Astrocyte of the spinal cord (primary cell): ENCODE measurements at places on chromosomes 7 and 10.
A peak's percentile ranks its signal among the peaks of the same experiment; 100 is the strongest.

DNA sequence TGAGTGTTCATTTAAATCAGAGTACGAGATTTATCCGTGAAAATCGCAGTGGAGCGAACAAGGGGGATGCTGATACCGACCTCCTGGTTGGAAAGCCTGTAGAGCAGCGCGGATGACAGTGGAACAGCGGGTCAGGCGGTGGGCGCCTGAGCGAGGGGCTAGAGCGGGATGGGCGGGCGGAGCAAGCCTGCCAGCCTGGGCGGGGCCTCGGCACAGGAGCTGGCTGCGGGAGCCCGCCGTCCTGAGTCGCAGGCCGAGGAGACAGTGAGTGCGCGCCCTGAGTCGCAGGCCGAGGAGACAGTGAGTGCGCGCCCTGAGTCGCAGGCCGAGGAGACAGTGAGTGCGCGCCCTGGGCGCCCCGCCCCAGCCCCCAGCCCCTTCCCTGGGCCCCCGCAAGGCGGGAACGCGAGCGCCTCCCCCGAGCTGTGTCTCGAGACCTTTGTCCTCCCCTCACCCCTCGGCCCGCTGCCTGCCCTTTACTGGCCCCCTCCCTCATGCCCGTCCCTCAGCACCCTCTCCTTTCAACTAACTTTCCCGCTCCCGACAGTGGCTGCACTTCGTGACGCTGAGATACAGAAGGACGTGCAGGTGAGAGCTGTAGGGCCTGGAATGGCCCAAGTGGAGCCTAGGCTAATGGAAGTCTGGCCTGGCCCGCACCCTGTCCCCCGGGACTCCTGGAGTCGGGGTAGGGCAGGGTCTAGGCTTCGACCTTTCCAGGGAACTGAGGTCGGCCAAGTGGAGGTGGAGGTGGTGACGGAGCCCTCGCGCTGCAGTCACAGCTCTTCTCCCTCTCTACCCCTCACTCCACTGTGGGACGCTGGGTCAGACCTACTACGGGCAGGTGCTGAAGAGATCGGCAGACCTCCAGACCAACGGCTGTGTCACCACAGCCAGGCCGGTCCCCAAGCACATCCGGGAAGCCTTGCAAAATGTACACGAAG lies at the start of gene AS3MT:
TSS of gene AS3MT (plus strand) at position 213 of the 941 bp plus-strand sequence. CDS start at position 336, 123 bp downstream.
- DNase-seq = no peak

DNA sequence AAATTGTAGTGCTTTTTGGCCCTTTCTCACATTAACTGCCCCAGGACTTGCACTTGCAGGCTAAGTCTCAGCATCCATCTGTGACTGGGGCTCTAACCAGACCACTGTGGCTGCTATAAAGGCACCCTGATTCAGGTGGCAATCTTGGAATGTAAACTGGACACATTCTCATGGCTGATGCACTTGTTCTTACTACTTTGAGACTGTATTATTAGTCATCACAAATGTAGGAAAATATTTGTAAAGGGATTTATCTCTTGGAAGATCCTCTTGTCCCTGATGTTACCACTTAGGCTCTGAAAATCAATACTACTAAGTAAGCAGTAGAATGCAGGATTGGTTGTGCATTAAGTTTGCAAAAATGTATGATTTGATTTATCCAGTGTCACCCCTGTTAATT lies 25.0 kb downstream of the PDE1C start:
- no peak for DNase-seq

DNA sequence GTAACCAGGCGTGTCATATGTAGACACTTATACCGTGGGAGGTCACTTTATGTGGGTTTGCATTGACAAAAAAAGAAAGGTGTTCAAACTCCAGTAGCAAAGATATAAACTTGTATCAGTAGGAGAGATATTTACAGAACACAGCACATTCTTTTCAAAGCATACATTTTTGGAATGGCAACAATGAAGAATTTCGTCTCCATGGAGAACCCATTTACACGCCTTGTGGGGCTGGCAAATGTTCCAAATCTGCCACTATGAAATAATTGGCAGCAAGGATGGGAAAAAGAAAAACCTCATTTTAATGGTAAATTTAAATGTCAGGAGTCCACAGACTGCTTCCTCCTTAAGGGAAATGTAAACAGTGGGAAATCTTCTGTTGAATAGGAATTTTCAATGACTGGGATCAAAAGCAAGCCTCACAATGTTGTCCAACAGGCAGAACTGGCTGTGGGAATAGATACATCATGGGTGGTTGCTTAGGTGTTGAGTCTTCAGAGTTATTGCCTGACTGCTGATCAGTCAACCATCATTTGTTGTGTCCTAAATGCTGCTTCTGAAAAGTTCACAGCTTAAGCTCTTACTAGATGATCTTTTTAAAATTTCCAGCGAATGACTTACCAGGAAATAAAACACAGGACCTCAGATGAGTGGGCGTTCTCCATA lies 256.6 kb upstream of the SEMA3C start:
- DNase-seq = peak; percentile 30

GRCh38 chr7:101567230-101567629 lies 61.9 kb downstream of the MYL10 start:
- DNase-seq = no peak

DNA sequence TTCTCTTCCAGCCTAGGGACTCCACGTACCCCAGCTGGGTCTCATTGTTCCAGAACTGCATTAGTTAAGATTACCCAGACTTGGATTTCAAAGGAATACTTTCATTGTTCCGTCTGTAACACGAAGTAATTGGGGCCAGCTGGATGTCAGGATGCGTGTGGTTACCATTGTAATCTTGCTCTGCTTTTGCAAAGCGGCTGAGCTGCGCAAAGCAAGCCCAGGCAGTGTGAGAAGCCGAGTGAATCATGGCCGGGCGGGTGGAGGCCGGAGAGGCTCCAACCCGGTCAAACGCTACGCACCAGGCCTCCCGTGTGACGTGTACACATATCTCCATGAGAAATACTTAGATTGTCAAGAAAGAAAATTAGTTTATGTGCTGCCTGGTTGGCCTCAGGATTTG lies 21.0 kb downstream of the LRRC17 start:
- peak; percentile 97 for DNase-seq

- DNase-seq = peak; percentile 75
Observed at GRCh38 chr7:56033671-56034432, 17.4 kb downstream of the PSPH start.

DNA sequence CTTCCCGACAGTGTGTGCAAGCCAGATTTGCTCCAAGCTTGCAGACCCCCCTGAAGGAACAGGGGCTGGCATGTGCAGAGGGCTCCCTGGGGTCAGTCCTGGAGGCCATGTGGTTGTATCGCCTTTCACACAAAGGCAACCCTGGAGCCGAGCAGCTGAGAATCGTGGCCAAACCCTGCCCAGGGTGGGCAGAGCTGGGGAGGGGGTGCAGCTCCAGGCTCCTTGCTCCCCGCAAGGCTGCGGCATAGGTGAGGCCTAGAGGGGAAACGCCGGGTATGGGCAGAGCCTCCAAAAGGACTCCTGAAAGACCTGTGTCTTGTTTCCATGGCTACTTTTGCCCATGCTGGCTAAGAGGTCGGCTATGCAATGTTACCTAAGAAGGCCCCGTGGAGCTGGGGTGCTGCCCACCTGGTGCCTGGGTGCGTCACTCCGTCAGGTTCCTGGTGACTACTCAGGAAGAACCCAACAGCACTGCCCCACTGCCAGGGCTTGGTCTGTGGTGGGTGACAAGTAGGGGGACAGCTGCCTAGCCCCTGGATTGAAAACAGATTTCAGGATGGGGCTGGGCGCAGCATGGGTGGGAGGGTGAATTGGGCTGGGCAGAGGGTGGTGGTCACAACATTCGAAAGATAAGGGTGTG lies 171.0 kb upstream of the SHH start:
- DNase-seq = no peak

DNA sequence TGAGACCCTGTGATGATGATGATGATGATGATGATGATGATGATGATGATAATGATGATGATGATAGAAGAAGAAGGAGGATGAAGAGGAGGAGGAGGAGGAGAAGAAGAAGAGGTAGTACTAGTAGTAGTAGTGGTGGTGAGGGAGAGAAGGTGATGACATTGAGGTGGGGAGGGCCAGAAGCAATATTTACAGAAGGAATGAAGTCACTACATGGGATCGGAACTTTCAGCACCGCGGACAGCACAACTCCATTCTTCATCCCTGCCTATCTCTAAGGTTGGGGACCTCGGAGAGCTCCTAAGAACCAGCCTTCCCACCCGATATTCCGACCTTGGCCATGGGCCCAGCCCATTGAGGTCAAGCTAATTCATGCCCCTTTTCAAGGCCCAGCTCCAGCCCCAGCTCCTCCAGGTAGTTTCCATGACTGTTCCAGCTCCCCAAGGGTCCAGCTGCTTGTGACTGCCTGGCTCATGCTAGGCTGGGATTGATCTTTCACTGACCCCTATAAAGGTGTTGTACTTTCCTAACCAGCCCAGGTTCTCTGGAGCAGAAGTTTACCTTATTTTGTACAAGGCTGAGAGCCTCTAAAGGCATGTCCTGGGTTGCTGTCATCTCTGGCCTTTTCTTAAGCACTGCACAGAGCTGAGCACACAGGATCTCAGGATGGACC lies 10.3 kb downstream of the CRHR2 start:
- peak; percentile 69 for DNase-seq

- peak; percentile 52 for DNase-seq
Observed at GRCh38 chr10:14648005-14648765, 126.5 kb downstream of the FAM107B start.

DNA sequence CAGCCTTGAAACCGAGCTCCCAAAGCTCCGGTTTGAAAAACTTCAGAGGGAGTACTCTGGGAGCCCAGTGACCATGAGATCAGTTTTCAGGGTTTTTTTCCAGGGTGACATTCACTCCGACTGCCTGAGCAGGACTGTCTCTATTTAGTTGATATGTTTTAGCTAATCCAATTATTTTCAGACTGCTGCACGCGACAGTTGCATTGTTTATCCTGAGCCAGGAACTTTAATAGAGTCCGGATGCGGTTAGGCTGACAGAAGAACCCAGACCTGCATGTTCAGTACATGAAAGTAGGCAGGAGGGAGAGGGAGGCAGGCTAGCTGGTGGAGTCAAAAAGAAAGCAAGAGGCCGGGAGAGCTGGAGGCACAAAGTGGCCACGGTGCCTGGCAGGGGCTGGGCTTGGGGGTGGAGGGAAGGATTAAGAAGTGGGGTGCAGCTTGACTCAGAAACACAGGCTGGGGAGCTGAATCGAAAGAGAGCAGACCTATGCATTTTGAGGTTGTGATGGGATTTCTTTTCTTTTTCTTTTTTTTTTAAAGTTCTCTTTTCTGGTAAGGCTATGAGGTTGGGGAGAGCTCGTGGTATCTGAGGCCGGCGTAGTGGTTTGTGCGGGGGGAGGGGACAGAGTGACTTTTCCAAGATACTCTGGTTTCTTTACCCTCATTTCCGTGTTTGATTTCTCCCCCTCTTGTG lies 5.7 kb downstream of the GATA3 start:
- DNase-seq = peak; percentile 59

DNA sequence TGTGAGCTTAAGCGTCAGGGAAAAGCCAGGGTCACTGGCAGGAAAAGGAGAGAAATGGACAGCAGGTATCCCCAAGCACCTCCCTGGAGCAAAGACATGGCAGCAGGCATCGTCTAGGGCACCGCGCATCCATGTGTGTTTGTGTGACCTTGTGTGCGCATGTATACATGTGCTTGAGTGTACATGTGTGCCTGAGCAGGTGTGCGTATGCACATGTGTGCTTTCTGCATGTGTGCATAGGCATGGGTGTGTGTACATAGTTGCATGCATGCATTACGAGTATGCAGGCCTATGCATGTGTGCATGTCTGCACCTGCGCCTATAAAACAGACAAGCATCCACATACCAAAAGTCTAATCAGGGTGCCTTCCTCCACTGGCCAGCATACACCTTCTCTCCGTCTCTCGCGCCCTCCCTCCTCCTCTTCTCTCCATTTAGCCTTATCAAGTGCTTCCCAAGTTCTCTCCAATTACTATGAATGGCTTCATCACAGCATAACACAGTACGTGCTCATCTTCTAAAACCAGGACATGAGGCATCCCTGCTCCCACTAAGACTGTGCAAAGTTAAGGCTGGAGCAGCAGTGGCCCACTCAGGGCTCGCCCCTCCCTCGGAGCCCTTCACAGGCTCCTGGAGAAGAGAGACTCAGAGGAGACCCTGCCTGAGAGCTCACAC lies 30.6 kb downstream of the RASGEF1A start:
- DNase-seq = no peak

DNA sequence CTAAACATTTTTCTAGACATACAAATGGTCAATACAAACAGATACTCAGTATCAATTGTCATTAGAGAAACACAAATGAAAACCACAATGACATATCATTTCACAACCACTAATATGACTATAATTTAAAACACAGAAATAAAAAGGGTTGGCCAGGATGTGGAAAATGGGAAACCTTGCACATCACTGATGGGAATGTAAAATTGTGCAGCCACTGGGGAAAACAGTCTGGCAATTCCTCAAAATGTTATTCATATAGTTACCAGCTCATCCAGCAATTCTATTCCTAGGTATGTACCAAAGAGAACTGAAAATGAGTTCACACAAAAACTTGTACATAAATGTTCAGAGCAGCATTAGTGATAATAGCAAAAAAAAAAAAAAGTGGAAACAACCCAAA lies 106.1 kb upstream of the LRRTM3 start:
- no peak for DNase-seq

DNA sequence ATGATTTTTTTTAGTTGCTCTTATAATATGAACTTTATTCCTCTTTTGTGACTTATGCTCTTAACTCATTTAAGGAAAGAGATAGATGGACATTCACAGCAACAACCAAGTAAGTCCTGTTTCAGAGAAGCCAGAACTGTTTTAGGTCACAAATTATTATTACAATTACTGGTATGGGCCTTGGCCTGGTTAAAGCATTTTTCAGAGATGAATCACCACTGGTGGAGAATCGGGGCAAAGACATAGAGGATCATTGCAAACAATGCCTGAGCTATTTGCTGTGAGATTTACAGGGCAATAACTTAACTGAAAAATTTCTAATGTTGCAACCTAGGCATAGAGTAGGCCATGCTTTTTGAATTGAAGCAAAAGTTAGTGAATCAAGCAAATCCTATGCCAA lies 138.0 kb upstream of the YAE1 start:
- peak; percentile 72 for DNase-seq

GRCh38 chr7:141272417-141272816 lies 198.6 kb downstream of the TMEM178B start:
- DNase-seq = no peak

DNA sequence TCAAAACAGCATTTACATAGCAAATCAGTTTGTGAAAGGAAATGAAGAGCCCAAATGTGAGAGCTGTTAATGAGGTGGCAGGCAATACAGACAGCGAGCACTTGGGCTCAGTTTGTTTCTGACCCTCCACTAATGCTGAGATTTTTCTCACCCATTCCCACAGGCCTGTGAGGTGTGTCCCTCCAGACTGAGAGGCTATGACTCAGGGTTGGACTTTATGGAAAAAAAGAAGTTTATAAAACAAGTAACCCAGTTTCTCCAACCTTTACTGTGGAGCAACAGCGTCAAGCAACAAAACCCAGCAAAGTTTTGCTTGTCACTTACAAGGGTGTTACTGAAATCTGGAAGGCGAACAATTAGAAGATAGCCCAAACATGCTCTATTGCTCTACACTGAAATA lies 4.9 kb upstream of the FEZF1 start:
- DNase-seq = no peak

- peak; percentile 60 for DNase-seq
Observed at GRCh38 chr7:144835155-144835611, 670 bp downstream of the TPK1 start.
